Tongue (tissue), 3 donors: ENCODE measurements at places on chromosomes 4 and X. TPM values are rescaled to one million over a fixed set of nuclear protein-coding genes. Genes with fewer than 3 reads are reported as not detected.

Gene MEPE
- total RNA-seq: not detected

Gene ZFP92
- 1.4 TPM for total RNA-seq

Gene XAGE2
- total RNA-seq: not detected

Gene ADH7
- total RNA-seq: 12.1 TPM

Gene F11
- 0.62 TPM for total RNA-seq

Gene ANXA10
- total RNA-seq: not detected

Gene CYBB
- 9.3 TPM for total RNA-seq

Gene CT55
- not detected for total RNA-seq

Gene UNC5C
- 2.7 TPM for total RNA-seq
